ENCODE measurements at places on chromosomes 6 and 20. TPM values are rescaled to one million over a fixed set of nuclear protein-coding genes. Genes with fewer than 3 reads are reported as not detected.

The PPP1R3G gene
- total RNA-seq = 0.45 TPM

The EPB41L2 gene
- 20.5 TPM for total RNA-seq

The PRSS35 gene
- total RNA-seq = 6.5 TPM

The VEGFA gene
- total RNA-seq = 136 TPM

The LRP11 gene
- total RNA-seq = 66.4 TPM

The SLC44A4 gene
- total RNA-seq = 10.6 TPM

Data from type B pancreatic cell (in vitro differentiated cells).